GM23248 (cell line): ENCODE measurements at places on chromosomes 1 and 21. TPM values are rescaled to one million over a fixed set of nuclear protein-coding genes. Genes with fewer than 3 reads are reported as not detected.
A peak's percentile ranks its signal among the peaks of the same experiment; 100 is the strongest.

The ORC1 gene
- 1.9 and 3.4 TPM in 2 replicates for total RNA-seq

The TSSK3 gene
- 0.22 TPM in 1 of 2 replicates, not detected in the other for total RNA-seq

The NEGR1 gene
- total RNA-seq, result 15.7 and 20.0 TPM in 2 replicates

The EVA1B gene
- total RNA-seq, result 294 and 328 TPM in 2 replicates

The S100A9 gene
- not detected in 2 replicates for total RNA-seq

The NR5A2 gene
- 0.13 and 0.65 TPM in 2 replicates for total RNA-seq

The EPHA2 gene
- 20.4 and 21.7 TPM in 2 replicates for total RNA-seq

The TDRD5 gene
- total RNA-seq, result not detected in 2 replicates

The OR2T29 gene
- not detected in 2 replicates for total RNA-seq

The PLEKHG5 gene
- 7.0 and 7.6 TPM in 2 replicates for total RNA-seq

- no peaks in the 10 kb centered on the region for H3K27me3 ChIP-seq
- H3K36me3 ChIP-seq, result no peaks in the 10 kb centered on the region
- no peak overlapping the region for H3K4me3 ChIP-seq
- peaks cover 4% of the 10 kb centered on the region; the same call in 1 of the 2 replicates for H3K4me1 ChIP-seq
- peak; percentile 73 for DNase-seq
These were observed 13.1 kb downstream of the MAP1LC3C start for GRCh38 chr1:241985787-241986186.

DNA sequence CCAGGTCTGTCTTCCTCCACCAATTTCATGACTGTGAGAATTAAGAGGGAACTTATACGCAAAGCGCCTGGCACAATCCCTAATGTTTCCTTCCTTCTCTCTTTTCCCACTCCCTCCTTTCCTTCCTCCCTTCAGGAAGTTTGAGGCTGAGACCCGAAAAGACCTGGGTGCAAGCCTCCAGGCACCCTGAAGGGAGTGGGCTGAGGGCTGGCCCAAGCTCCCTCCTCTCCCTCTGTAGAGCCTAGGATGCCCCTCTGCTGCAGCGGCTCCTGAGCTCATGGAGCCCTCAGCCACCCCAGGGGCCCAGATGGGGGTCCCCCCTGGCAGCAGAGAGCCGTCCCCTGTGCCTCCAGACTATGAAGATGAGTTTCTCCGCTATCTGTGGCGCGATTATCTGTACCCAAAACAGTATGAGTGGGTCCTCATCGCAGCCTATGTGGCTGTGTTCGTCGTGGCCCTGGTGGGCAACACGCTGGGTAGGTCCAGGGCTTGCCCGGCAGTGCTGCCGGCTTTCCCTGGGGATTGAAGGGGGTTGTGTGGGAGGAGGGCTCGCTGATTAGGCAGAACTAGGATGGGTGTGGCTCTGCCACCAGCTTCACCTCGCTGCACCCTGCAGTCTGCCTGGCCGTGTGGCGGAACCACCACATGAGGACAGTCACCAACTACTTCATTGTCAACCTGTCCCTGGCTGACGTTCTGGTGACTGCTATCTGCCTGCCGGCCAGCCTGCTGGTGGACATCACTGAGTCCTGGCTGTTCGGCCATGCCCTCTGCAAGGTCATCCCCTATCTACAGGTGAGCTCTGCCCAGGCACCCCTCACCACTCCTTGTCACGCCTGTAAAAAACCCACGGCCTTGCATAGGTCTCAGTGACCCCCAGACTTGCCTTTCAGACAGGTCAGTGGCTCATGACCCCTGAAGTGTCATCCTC is 1.7 kb downstream of the HCRTR1 start:
- no peak overlapping the region for H3K4me3 ChIP-seq
- H3K4me1 ChIP-seq, result no peaks in the 10 kb centered on the region
- H3K27ac ChIP-seq, result no peak overlapping the region
- H3K27me3 ChIP-seq, result no peaks in the 10 kb centered on the region

DNA sequence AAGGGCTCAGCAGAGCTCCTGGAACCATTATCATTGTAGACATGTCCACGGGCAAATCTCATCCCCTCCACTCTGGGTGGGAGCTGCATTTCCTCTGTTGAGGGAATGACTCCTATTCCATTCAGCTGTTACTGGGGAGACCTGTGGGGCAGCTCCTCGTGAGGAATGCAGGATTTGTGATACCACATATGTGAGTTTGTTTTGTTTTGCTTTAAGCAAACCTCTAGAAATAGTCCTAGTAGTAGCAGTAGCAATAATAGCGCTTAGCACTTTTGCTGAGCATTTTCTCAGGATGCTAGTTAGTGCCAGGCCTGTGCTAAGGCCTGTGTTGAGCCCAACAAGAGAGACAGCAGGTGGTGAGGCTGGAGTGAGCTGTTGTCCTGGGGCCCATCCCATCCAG is 10.8 kb downstream of the OLIG1 start:
- peaks cover 21% of the 10 kb centered on the region; the same call in 1 of the 2 replicates for H3K27me3 ChIP-seq
- no peak for DNase-seq
- H3K4me3 ChIP-seq, result no peak overlapping the region
- H3K4me1 ChIP-seq, result no peaks in the 10 kb centered on the region
- H3K36me3 ChIP-seq, result no peaks in the 10 kb centered on the region

DNA sequence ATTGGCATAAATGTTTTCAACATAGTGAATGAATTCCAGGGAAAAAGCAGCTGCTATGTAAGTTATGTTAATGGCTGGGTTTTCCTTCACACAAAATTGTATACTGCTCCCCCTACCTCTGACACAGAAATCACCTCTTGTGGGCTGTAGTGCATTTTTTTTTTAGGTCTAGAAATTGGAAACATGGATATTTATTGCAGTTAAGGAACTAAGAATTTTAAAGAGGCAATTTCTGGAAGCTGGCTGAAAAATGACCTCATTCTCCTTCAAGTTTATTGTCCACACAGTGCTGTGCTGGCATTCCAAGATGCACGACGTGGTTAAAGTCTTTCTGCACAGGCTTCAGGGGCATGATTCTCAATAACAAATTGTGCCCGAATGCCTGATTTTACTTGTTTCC is 1424.2 kb downstream of the MRPL39 start:
- no peak overlapping the region for H3K4me3 ChIP-seq
- no peaks in the 10 kb centered on the region for H3K27me3 ChIP-seq
- no peak for DNase-seq
- no peak overlapping the region for H3K27ac ChIP-seq
- H3K36me3 ChIP-seq, result no peaks in the 10 kb centered on the region

DNA sequence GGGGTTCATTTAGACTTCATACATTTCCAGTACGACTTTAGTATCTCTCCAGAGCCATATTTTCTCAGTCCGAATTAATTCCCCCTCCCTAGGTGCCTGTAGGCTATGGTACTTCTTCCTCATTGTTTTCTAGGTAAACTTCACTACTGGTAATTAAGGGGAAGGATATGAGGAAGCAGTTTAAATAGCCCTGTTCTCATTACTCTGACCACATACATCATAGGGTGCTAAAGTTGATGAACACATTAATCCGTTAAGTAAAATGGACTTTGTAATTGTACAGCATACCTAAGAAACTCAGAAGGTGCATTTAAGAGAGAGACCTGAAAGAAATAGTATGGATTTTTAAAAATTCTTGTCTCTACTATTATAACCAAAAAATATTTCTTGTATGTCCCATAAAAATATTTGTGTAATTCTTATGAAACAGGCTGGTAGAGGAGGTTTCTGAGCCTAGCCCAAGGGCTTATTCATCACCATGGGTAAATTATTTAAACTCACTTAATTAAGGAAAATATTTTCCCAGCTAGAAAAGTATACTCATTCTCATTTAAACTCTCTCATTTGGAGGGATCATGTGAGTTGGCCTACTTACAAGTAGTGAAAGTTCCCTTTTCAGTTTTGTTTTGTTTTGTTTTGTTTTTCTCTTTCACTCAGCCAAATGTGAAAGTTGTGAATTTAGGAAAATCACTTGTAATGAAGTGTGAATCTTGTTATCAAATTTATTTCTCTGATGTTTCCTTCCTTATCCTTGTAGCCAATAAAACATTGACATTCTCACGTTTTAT is 2.0 kb downstream of the PRMT6 start:
- no peaks in the 10 kb centered on the region for H3K36me3 ChIP-seq
- DNase-seq, result no peak
- H3K4me3 ChIP-seq, result peak overlapping the region; percentile 91; the same call in 1 of the 2 replicates
- no peaks in the 10 kb centered on the region for H3K27me3 ChIP-seq
- H3K27ac ChIP-seq, result no peak overlapping the region

DNA sequence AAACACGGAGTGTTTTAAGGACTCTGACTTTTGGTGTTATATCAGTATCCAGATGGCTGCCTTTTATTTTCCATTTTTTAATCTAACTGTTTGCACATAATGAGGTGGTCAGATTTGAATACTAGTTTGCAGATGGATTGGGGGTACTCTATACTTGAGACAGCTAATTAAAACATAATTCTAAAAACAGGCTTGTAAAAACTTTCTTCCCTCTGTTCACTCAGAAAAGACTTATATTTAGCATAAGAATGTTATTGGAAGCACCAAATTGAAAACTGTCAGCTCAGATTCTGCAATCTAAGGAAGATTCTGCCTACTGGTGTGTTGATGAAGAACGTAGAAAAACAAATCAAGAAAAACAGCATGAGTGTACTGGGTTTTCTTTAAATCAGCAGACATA is 44.0 kb upstream of the NRIP1 start:
- no peaks in the 10 kb centered on the region for H3K4me1 ChIP-seq
- no peak overlapping the region for H3K4me3 ChIP-seq
- H3K36me3 ChIP-seq, result no peaks in the 10 kb centered on the region
- H3K27ac ChIP-seq, result no peak overlapping the region

DNA sequence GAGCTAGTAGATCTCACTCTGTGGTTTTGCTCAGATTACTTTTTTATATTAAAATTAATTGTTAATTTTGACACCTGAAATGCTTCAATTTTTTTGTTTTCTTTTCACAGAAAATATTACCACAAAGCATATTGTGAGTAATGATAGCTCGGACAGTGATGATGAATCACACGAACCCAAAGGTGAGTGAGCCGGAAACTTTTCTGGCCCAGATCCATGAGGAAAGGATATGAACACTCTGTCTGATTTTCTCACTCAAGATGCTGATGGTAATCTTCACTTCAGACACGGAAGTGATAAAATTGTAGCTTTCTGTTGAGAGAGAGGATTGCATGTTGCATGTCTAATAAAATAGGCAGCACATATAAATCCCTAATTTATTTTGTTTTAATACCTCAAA is 121.8 kb downstream of the PLA2G4A start:
- no peak overlapping the region for H3K27ac ChIP-seq
- H3K27me3 ChIP-seq, result no peaks in the 10 kb centered on the region
- DNase-seq, result peak; percentile 54
- H3K4me3 ChIP-seq, result no peak overlapping the region
- no peaks in the 10 kb centered on the region for H3K36me3 ChIP-seq

GRCh38 chr1:208189183-208189582 is 55.0 kb downstream of the PLXNA2 start:
- no peak overlapping the region for H3K4me3 ChIP-seq
- H3K27ac ChIP-seq, result peak overlapping the region; percentile 48
- no peaks in the 10 kb centered on the region for H3K36me3 ChIP-seq
- no peaks in the 10 kb centered on the region for H3K27me3 ChIP-seq

DNA sequence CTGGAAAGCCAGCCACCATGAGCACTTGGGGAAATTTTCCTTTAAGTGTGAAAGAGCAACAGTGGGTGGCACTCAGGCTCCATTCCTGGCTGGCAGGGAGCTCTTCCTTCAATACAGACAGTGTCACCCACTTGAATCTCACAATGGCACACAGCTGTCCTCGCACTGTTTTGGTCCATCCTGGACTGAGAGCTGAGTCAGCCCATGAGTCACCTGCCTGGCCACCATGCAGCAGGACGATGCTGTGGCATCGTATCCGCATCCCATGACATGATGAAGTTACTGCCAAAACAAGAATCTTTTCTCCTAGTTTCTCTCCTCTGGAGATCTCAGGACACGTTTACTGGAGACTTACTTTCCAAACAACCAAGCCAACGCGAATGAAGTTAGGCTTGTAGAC is 6.0 kb downstream of the TMPRSS2 start:
- no peak overlapping the region for H3K4me3 ChIP-seq
- peak; percentile 21 for DNase-seq
- H3K27me3 ChIP-seq, result peaks cover 46% of the 10 kb centered on the region
- H3K4me1 ChIP-seq, result no peaks in the 10 kb centered on the region

- H3K4me1 ChIP-seq, result no peaks in the 10 kb centered on the region
- no peaks in the 10 kb centered on the region for H3K36me3 ChIP-seq
These were observed 17.7 kb upstream of the GFI1 start for GRCh38 chr1:92504291-92505014.

DNA sequence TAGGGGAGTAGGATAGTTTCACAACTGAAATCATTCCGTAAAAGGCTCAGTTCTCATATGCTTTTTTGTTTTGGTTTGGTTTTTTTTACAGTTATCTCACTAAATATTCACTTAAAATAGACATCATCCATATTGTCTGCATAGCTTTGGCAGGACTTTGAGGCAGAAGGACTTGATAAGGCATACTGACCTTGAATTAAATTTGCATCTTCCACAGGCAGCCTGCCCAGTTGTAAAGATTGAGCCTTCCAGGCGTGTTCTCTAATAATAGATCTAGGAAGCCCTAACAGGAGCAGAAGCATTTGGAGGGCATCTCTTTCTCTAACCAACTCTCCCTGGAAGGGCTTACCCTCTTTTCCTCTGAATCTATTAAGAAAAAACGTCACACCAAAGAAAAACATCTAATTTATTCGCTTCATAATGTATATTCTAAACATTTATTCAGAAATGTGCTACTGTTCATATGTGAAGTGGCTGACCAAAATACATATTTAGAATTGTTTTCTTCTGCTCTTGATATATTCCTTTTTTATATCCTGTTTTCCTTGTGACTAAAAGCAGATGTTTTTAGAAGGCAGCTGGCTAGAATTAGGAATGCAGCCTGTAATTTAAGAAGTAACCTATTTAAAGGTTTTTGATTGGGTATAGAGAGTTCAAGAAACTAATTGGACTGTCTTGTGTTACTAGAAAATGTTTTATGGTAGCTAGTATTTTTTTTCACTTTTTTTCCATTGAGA is 20.2 kb downstream of the DESI2 start:
- peak overlapping the region; percentile 18 for H3K27ac ChIP-seq
- no peak overlapping the region for H3K4me3 ChIP-seq
- H3K27me3 ChIP-seq, result no peaks in the 10 kb centered on the region

- peak; percentile 28 for DNase-seq
- H3K4me3 ChIP-seq, result no peak overlapping the region
- no peaks in the 10 kb centered on the region for H3K36me3 ChIP-seq
- H3K27ac ChIP-seq, result no peak overlapping the region
- H3K27me3 ChIP-seq, result no peaks in the 10 kb centered on the region
- no peaks in the 10 kb centered on the region for H3K4me1 ChIP-seq
These were observed 39.4 kb upstream of the CD55 start for GRCh38 chr1:207282058-207282457.

DNA sequence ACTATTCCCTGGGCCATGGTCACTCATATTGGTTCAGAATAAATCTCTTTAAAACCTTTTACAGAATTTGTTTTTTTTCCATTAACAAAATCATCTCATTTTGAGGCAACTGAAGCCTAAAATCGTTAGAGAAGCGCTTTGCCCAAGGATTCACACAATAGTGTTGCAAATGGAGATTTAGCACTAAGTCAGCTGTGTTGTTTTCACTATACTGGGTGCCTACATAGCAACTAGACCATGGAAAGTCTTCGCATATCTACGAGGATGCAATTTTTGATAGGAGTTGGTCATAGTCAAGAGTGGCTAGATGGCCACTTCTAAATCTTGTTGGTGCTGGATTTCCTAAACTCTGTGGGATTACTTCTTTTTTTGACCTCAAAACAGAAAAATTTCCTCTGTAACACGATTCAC is 530 bp upstream of the TIPRL start:
- H3K36me3 ChIP-seq, result no peaks in the 10 kb centered on the region
- H3K4me3 ChIP-seq, result peak overlapping the region; percentile 99
- H3K4me1 ChIP-seq, result 0 out of 2 replicates have a peak, but pooled peaks cover 6% of the 10 kb centered on the region
- no peak for DNase-seq

GRCh38 chr1:175126347-175126746 is 58.7 kb downstream of the TNN start:
- H3K4me1 ChIP-seq, result peaks cover 20% of the 10 kb centered on the region
- no peak overlapping the region for H3K4me3 ChIP-seq
- no peak overlapping the region for H3K27ac ChIP-seq
- H3K36me3 ChIP-seq, result no peaks in the 10 kb centered on the region
- H3K27me3 ChIP-seq, result no peaks in the 10 kb centered on the region
- DNase-seq, result peak; percentile 40
